T follicular helper cell (primary cell): ENCODE measurements at places on chromosomes 1 and 21.

GRCh38 chr1:220528679-220529501 is 954 bp downstream of the MARK1 start:
- DNase-seq: no peak

DNA sequence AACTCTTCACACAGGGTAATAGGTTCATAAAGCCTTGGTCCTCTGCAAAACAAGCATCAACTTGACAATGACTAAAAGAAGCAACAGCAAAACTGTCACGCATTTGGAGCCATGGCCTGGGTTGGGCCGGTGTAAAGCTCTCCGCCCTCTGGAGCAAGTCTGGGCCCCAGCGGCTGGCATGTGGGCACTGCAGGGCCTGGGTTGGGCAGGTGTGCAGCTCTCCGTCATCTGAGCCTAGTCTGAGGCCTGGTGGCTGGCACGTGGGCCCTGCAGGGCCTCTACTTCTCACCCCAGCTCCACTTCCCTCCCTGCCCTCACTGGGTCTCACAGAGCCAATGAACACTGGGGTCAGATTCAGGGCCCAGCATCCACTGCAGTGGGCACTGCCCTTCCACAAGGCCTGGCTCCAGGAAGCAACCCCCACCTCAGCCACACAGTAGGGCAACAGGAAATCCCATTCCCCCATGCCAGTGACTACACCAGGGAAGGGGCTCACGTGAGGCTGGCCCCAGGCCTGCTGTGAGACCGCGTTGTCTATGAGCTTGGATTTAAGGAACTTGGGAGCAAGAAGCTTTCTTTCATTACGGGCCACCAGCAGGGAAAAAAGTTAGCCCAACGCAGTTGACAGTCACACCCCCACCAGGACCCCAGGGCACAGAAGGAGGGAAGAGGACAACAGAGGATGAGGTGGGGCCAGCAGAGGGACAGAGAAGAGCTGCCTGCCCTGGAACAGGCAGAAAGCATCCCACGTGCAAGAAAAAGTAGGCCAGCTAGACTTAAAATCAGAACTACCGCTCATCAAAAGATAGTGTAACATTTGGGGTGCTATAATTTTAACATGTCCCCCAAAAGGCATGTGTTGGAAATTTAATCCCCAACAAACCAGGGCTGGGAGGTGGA is 52.7 kb downstream of the NPHP4 start:
- DNase-seq: no peak

DNA sequence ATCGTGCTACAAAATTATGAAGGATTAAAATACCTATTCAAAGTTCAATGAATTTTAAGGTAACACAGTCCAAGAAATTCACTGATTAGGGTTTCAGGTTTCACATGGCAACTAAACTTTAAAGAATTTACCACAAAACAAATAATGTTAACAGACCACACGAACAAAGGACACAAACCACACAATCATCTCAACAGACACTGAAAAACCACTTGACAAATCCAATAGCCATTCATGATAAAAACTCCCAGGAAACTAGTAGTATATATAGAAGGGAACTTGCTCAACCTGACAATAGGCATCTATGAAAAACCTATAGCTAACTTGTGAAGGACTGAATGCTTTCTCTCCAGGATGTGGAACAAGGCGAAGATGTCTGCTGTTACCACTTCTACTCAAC is 21.1 kb upstream of the SH2D5 start:
- DNase-seq: no peak

DNA sequence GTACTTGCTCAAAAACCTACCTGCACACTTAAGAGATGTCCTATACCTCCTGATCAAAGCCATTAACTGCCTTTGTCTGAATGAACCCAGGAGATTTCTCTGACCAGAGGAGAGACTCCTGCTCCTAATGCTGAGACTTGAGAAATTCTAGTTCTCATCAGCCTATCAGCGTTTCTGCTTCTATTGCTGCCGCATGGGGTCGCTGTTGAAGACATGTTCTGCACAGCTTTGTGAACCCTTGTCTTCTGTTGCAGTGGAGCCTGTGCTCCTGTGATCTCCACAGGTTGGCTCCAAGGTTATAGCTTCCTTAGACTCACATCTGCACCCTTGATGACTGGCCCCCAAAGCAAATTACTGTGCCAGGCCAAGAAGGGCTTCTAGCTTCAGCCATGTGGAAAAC is 40.2 kb downstream of the EDN2 start:
- DNase-seq: no peak

GRCh38 chr1:226722240-226722900 is 16.7 kb downstream of the ITPKB start:
- DNase-seq: no peak

- no peak for DNase-seq
Measured at GRCh38 chr1:194298007-194298598, 1111.7 kb upstream of the B3GALT2 start.

DNA sequence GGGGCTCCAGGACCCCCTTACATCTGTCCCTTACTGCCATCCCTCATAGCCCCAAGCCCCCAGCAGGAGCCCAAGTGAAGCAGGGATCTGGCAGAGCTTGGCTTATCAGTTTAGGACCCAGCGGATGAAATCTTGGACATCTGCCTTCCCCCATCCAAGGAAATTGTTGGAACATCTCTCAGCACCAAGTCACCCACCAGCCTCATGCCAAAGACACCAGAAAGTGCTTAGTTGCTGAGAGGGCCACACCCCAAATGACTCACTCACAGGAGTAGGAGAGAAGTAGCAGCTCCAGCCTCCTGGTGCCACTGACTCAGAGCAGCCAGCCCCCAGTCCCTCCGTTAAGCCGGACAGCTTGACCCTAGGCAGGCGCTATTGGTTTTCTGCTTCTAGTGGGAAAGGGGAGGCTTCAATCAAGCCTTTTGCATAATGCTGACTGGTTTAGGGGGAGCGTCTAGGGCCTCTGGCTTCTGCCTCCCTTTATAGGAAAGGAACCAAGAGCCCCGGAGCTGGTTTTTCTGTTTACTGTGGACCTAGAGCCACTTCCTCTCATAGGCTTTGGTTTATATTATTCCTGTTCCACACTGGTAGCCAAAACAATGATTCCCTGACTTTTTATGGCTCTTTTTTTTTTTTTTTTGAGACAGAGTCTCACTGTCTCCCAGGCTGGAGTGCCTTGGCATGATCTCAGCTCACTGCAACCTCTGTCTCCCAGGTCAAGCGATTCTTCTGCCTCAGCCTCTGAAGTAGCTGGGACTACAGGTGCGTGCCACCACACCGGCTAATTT is 114.2 kb upstream of the IPO9 start:
- DNase-seq: no peak

DNA sequence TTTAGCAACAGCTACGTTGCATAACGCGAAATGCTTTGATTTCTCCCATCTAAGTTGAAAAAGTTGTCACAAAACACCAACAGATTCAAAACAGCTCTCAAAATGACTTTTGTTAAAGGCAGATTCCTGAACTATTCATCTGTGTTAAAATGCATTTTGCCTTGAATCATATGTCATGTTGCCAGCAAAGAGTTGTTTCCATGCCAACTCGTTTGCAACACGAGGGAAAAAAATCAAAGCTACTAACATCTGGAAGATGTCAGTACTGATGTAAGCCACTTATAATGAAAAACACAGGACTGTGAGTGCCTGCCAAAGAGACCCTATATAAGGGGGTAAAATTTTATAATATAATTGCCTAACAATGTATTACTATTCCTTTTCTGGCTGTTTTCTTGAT is 182.7 kb upstream of the PTBP2 start:
- no peak for DNase-seq

DNA sequence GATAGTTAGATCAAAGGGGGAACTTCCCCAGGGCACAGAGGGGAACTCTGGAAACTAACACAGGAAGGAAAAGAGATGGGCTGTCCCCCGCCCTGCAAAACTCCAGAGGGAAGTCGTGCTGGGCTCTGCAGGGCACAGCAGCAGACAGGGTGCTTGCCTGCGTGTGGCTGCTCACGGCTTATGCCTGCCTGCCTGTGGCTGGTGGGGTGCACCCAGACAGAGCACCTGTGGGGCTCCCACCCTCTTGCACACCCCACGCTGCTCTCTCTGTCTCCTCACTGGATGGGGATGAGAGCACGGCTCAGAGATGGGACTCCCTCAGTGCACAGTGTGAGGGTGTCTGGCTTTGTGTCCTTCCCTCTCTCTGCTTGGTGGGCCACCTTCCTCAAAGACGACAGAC is 13.5 kb upstream of the ETV3L start:
- DNase-seq: no peak

GRCh38 chr1:179831225-179831624 is 46.4 kb downstream of the TOR1AIP2 start:
- DNase-seq: no peak

- DNase-seq: no peak
Measured at GRCh38 chr1:64043288-64043687, 160.1 kb upstream of the UBE2U start.

- no peak for DNase-seq
Measured at GRCh38 chr1:204213668-204214662, at the start of gene GOLT1A. Gene GOLT1A, minus strand, starts transcription at chr1:204213988. Its CDS starts 82 bp downstream, at chr1:204213906.

GRCh38 chr1:154694995-154695394 is 87.0 kb upstream of the ADAR start:
- no peak for DNase-seq

- DNase-seq: no peak
Measured at GRCh38 chr21:35683664-35684304, 376.5 kb downstream of the SETD4 start.

DNA sequence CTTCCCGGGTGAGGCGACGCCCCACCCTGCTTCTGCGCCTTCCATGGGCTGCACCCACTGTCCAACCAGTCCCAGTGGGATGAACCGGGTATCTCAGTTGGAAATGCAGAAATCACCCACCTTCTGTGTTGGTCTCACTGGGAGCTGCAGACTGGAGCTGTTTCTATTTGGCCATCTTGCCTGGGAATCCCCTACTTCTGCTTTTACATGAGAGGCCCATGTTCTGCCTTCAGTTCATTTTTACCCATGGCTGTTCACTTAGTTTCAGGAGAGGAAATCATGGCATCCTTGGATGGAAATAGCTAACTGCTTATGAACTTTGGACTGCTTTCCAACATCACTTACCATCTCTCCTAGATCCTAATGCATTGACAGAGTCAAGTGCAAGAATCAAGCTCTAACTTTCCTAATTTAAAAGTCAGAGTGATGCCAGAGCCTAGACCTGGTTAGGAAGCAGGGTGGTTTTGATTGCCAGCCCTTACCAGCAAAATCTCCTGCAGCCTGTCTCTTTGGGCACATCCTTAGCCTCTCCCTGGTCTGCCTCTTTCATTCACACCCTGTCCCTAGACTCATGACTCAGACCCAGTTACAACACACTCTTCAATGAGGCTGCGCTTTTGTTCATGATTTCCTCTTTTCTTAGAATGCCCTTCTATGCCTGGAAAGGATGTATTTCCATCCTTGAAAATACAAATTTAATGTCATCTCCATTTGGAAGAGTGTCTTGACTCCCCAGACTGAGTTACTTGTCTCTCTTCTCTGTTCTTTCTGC is 137.2 kb downstream of the KCTD3 start:
- DNase-seq: no peak

GRCh38 chr1:153734396-153735089 is 6.7 kb downstream of the INTS3 start:
- no peak for DNase-seq
